ENCODE measurements at places on chromosomes 16 and 17. TPM values are rescaled to one million over a fixed set of nuclear protein-coding genes. Genes with fewer than 3 reads are reported as not detected.

TBC1D3H gene
- not detected for total RNA-seq

MT1G gene
- total RNA-seq, result 1.7 TPM

HSD17B2 gene
- total RNA-seq, result 2.5 TPM

MYOCD gene
- total RNA-seq, result 0.20 TPM

PLD6 gene
- total RNA-seq, result 10.2 TPM

CSH1 gene
- total RNA-seq, result 18.1 TPM

RPL27 gene
- total RNA-seq, result 1,375 TPM

CACNB1 gene
- total RNA-seq, result 15.5 TPM

- H3K27me3 ChIP-seq, result peaks cover 46% of the 10 kb centered on the region
- H3K27ac ChIP-seq, result no peak overlapping the region
- H3K4me3 ChIP-seq, result peak overlapping the region; percentile 4
Observed at GRCh38 chr16:31215287-31216162, 1.4 kb downstream of the PYDC1 start.

DNA sequence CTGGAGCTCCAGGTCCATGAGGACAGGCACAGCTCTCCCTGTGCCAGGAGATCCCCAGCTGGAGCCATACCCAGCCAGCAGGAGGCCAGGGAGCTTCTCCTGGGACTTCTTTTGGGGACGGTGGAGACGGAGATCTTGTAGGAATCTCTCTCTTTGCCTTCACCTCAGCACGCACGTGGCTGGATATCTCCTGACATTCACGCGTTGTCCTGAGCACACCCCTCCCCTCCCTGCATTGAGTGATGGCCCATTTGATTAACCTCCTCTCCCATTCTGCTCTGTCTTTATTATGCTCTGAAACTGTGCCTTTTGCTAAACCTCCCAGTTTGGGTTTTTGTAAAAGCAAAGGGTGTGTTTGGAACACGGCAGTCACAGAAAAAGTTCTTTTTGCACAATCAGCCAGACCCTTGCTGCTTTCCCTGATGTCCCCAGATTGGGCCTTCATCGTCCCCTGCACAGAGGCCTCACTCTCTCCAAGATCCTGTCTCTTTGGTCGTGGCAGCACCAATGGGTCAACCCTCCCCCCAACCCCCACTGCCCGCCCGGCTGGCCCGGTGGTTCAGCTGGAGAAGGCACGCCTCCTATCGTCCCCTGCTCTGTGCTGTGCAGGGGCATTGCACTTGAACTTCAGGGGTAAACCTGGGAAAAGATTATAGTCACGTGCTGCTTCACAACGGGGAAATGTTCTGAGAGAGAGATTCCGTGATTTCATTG is 32.5 kb upstream of the LGALS9 start:
- H3K27me3 ChIP-seq, result no peaks in the 10 kb centered on the region
- no peak for DNase-seq
- no peak overlapping the region for H3K4me3 ChIP-seq
- H3K4me1 ChIP-seq, result peaks cover 22% of the 10 kb centered on the region

DNA sequence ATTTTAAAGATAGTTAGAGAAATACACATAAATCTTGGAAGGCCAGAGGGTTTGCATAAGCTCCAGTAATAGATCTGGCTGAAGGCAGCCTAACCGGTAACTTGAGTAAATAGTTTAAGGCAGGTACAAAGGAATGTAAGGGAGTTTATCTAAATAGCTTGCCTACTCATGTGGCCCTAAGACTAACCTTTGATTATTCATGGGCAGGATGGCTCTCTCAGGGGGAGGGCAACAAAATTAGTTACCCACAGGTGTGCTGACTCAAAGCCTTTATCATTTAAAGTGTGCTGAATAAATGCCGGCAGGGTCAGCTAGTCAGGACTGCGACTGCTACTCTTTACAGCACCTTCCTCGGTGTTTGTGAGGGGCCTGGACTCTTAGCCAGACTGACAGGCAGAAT is 761.3 kb upstream of the KIF2B start:
- no peaks in the 10 kb centered on the region for H3K27me3 ChIP-seq
- no peak overlapping the region for H3K4me3 ChIP-seq
- H3K36me3 ChIP-seq, result no peaks in the 10 kb centered on the region
- H3K4me1 ChIP-seq, result no peaks in the 10 kb centered on the region
- DNase-seq, result no peak

DNA sequence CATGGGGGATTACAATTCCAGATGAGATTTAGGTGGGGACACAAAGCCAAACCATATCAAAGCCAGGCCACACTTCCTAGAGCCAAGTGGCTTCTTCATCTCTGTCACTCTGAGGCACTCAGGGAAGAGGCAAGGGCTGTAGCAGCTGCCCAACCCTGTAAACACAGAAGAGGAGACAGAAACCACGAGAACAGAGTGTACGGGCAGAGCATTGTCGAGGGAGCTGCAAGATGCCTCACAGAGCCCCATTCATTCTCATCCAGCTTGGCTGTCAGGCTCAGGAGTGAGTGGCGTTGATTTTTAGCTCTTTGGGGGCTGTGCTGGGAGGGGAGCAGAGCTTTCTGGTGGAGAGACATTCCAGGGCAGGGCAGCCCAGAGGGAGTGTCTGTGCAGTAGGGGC is 117.2 kb upstream of the SALL1 start:
- H3K4me3 ChIP-seq, result no peak overlapping the region
- no peaks in the 10 kb centered on the region for H3K27me3 ChIP-seq
- H3K4me1 ChIP-seq, result peaks cover 5% of the 10 kb centered on the region

GRCh38 chr17:29042679-29043538 is at the start of gene PIPOX:
TSS of gene PIPOX (plus strand) at chr17:29043141. CDS start at chr17:29043226, 85 bp downstream.
- H3K27ac ChIP-seq, result peak within 1 kb of the TSS; percentile 75
- peaks cover 75% of the 10 kb centered on the region for H3K4me1 ChIP-seq
- no peak for DNase-seq
- H3K4me3 ChIP-seq, result no peak within 1 kb of the TSS
- H3K27me3 ChIP-seq, result no peaks in the 10 kb centered on the region
- H3K36me3 ChIP-seq, result no peaks in the 10 kb centered on the region

GRCh38 chr16:67326472-67327309 is at the start of the genes KCTD19 and LRRC36:
TSS of gene KCTD19 (minus strand) at chr16:67326741. CDS start at chr16:67326707, 34 bp downstream.
TSS of gene LRRC36 (plus strand) at chr16:67326815. CDS start at chr16:67326863, 48 bp downstream.
- peak within 1 kb of the TSS; percentile 80 for H3K4me3 ChIP-seq
- peak; percentile 92 for DNase-seq
- peaks cover 14% of the 10 kb centered on the region for H3K4me1 ChIP-seq
- peak within 1 kb of the TSS; percentile 47 for H3K27ac ChIP-seq
- H3K36me3 ChIP-seq, result no peaks in the 10 kb centered on the region

DNA sequence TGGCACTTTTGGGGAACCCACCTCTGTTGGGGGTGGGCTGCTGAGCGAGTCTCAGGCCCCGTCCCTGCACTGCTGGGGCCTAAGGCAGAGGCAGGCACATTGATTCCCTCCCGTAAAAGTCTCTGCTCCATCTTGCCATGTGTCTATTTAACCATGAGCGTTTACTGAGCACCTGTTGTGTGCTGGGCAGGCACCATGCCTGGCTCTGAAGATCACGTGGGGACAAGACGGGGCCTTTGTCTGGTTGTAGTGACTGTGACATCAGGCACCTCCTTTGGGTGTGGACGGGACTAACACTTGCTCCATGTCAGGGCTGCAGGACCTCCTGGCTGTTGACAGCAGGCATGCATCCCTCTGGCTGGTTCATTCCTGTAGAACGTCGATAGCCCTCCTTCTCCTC is 204.7 kb upstream of the CIBAR2 start:
- H3K27me3 ChIP-seq, result no peaks in the 10 kb centered on the region
- peaks cover 2% of the 10 kb centered on the region for H3K36me3 ChIP-seq
- H3K27ac ChIP-seq, result no peak overlapping the region
- H3K4me3 ChIP-seq, result no peak overlapping the region

- H3K4me3 ChIP-seq, result no peak overlapping the region
- H3K36me3 ChIP-seq, result no peaks in the 10 kb centered on the region
- DNase-seq, result no peak
- H3K4me1 ChIP-seq, result no peaks in the 10 kb centered on the region
Observed at GRCh38 chr17:20966870-20967269, 75.9 kb downstream of the USP22 start.

GRCh38 chr17:9269350-9270035 is 248.2 kb downstream of the NTN1 start:
- no peaks in the 10 kb centered on the region for H3K36me3 ChIP-seq
- no peak for DNase-seq
- H3K27me3 ChIP-seq, result no peaks in the 10 kb centered on the region
- H3K27ac ChIP-seq, result no peak overlapping the region

DNA sequence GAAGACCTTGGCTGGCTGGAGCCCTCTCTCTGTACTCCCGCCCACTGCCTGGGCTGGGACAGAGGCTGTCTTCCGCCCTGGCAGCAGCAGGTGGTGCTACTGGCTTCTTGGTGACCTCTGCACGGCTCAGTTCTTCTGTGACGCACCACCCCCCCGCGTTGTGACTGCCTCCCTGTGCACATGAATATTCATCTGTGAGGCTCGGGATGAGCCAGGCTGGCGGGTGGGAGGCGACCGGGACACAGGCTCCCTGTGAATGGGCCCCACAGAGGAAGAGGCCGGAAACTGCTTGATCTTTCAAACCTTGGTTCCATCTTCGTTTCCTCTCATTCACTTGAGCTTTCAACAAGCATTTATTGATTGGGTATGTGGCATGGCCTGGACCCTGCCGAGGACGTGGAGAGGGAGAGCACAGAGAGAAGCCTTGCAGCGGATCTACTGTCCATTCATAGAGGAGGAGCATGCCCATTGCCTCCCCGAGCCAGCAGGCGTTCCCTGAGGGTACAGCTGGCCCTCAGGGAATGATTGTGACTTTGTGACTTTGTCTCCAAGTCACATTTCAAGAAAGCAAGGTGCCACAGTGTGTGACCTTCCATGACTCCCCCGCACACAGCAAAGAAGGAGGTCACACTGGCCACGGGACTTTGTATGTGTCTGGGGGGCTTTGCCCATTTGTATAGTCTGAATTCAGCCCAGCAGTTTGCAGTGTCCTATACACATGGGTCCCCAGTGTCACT is 45.0 kb downstream of the B9D1 start:
- peaks cover 53% of the 10 kb centered on the region for H3K36me3 ChIP-seq
- H3K27me3 ChIP-seq, result no peaks in the 10 kb centered on the region
- peaks cover 62% of the 10 kb centered on the region for H3K4me1 ChIP-seq
- DNase-seq, result peak; percentile 66
- peak overlapping the region; percentile 92 for H3K27ac ChIP-seq

DNA sequence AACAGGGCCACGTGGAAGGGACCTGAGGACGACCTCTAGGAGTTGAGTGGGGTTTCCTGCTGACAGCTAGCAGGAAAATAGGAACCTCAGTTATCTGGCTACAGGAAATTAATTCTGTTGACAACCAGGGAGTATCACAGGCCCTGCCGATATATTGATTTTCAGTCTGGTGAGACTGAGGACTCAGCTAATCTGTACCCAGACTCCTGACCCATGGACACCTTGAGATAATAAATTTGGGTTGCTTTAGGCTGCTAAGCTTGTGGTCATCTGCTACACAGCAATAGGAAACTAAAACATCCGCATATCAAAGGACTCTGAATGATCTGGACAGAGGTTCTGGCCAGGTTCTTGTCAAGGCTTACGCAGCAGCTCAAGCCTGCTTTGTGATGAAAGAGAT is 80.8 kb upstream of the CNEP1R1 start:
- no peaks in the 10 kb centered on the region for H3K4me1 ChIP-seq
- H3K36me3 ChIP-seq, result no peaks in the 10 kb centered on the region
- no peak for DNase-seq

DNA sequence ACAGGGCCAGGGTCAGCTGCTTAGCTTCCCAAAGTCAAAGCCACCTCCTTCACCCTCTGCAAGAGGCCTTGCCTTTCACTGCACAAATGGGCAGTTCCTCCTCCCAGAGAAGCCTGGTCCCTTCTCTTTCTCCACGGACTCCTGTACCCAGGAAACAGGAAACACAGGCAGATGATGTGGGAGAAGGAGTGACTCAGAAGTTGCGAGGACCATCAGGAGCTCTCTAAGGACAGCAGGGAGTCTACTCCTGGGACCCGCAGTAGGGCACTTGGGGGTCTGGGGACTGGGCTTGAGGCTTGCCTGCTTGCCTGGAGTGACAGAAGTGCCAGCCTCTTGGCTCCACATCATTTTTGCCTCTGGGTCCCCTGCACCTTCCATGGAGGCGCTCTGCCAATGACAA is 47.4 kb upstream of the KSR1 start:
- no peaks in the 10 kb centered on the region for H3K36me3 ChIP-seq
- no peak overlapping the region for H3K4me3 ChIP-seq
- H3K27ac ChIP-seq, result no peak overlapping the region

GRCh38 chr17:9167379-9167778 is 146.1 kb downstream of the NTN1 start:
- H3K27ac ChIP-seq, result no peak overlapping the region
- peaks cover 15% of the 10 kb centered on the region for H3K36me3 ChIP-seq
- DNase-seq, result no peak
- H3K4me3 ChIP-seq, result no peak overlapping the region
- peaks cover 37% of the 10 kb centered on the region for H3K4me1 ChIP-seq

- H3K27me3 ChIP-seq, result no peaks in the 10 kb centered on the region
- no peak for DNase-seq
- H3K4me1 ChIP-seq, result peaks cover 4% of the 10 kb centered on the region
- no peak overlapping the region for H3K27ac ChIP-seq
Observed at GRCh38 chr16:17334096-17334495, 136.7 kb downstream of the XYLT1 start.

DNA sequence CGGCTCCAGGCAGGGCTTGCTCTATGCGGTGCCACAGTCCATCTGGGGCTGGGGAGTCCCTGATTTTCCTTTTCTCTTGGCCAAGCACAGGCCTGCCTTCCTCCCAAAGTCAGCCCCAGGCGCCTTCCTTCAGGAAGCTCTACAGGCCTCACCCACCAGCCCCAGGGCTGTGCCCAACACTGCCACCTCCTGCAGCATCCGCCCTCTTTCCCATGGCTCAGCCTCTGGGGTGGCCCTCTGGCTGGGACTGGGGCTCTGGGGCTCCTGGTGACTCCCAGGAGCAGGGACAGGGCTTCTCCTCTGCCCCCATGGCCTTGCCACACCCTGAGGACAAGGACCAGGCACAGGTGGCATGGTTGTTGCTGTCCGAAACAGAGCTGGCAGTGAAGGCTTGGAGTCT is 817 bp downstream of the ITGB4 start:
- H3K27me3 ChIP-seq, result peaks cover 29% of the 10 kb centered on the region
- H3K36me3 ChIP-seq, result peaks cover 31% of the 10 kb centered on the region
- H3K4me1 ChIP-seq, result peaks cover 37% of the 10 kb centered on the region
- DNase-seq, result no peak
- peak overlapping the region; percentile 82 for H3K27ac ChIP-seq

- DNase-seq, result no peak
- peaks cover 11% of the 10 kb centered on the region for H3K4me1 ChIP-seq
- H3K27me3 ChIP-seq, result no peaks in the 10 kb centered on the region
- peaks cover 16% of the 10 kb centered on the region for H3K36me3 ChIP-seq
- no peak overlapping the region for H3K27ac ChIP-seq
- H3K4me3 ChIP-seq, result no peak overlapping the region
Observed at GRCh38 chr17:80270836-80271235, 10.2 kb downstream of the RNF213 start.

DNA sequence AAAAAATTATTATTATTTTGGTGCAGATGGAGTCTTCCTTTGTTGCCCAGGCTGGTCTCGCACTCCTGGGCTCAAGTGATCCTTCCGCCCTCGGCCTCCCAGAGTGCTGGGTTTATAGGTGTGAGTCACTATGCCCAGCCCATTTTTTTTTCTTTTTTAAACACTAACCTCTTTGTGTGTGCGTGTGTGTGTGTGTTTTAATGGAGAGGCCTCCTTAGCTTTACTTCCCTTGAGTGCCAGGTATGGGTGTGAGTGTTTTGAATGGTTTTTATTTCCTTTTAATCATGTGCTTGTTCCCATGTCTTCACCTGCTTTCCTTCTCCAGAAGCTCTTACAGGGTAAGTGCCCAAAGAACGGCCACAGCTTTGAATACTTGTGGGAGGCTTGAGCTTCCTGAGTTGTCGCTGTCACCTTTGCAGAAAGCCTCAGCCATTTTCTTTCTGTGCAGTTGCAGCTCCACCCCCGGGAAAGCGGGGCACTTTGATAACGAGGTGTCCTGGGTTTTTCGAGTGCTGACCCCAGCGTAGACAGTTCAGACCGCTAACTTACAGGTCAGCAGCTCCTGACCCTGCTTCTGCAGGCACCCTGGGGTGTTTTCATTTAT is 22.6 kb downstream of the AKAP1 start:
- H3K4me1 ChIP-seq, result peaks cover 24% of the 10 kb centered on the region
- H3K4me3 ChIP-seq, result no peak overlapping the region
- no peak overlapping the region for H3K27ac ChIP-seq
- DNase-seq, result no peak

Data from spinal cord (tissue), 10 donors.